ENCODE measurements at places on chromosomes 5 and 9.

- no peak for DNase-seq
These were observed 509.4 kb upstream of the CDH18 start for GRCh38 chr5:20497356-20497755.

- DNase-seq, result no peak
These were observed 70.8 kb downstream of the MRPL36 start for GRCh38 chr5:1728846-1729245.

DNA sequence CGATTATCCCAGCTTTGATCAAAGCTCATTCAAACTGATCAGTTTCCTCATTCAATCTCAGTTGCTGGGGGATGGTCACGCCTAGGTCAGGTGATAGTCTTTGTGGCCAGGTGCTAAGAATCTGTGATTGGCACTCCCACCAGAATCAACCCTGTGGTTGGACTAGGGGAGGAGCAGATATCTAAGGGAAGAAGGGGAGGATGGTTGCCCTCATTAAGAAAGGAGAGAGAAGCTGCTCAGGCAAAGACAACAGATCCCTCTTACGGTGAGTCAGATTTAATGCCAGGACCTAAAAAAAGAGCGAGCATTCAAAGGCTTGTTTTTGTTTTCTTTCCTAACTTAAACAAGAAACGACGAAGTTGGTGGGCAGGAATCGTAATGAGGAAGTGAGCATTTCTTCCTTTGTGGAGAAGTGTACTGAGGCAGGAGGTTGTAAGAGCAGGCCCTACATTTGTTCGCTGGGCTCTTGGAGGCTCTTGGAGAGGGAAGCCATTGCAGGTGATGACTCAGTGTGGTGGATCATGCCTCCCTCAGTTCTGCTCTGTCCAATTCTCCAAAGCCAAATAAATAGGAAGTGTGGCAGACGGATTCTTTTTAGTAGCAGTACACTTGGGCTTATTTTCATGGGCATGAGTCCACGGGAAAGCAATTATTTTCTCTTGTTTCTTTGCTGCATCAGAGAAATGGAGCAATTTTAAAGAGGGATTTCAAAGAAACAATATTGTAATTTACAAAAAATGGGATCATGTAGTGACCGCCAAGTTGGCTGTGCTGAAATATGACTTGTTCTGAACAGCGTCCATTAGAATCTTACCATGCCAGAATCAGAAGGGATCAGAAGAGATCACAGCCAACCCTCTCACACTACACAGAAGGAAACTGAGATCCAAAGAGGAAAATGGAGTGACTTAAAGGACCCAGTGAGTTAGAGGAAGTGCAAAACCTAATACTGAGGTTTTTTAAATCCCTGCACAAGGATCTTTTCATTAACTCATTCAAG is 18.7 kb upstream of the TGFBR1 start:
- peak; percentile 86 for DNase-seq

DNA sequence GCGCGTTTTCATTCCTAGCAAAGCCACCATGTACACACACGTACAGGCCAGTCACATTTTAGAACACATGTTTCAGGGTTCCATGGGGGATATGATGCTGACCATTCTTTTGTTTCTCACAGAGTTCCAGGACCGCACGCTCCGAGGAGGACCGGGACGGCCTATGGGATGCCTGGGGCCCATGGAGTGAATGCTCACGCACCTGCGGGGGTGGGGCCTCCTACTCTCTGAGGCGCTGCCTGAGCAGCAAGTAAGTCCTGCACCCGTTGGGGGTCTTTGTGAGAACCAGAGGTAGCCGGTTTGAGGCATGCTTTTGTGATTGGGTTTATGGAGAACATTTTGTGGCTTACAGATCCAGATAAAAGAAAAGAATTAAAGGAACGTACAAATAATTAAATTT is 30.8 kb downstream of the ADAMTSL1 start:
- no peak for DNase-seq

DNA sequence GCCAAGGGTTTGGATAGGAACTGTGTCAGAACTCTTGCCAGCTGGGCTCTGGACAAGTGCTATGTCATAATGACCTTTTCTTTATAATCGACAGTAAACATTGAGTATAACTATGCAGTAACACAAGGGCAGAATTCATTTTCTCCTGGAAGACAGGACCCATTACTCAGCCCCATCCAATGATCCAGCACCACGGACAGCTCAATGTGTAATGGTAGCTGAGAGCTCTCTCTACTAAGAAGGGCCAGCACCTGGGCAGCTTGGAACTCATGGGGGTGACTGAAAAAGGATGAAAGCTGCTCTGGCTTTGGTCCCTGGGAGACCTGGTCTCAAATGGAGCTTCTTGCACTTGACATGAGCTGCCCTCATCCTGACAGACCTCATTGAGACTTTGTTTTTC is 347.8 kb downstream of the TRIM32 start:
- no peak for DNase-seq

GRCh38 chr5:16750445-16750844 is 133.6 kb upstream of the RETREG1 start:
- DNase-seq, result no peak

- DNase-seq, result peak; percentile 25
These were observed 29.9 kb upstream of the MEGF10 start for GRCh38 chr5:127260686-127261085.

GRCh38 chr9:110129425-110129824 is 78.5 kb downstream of the C9orf152 start:
- no peak for DNase-seq

Data from fibroblast of mammary gland (primary cell).